ENCODE measurements at places on chromosomes 11 and 22.

DNA sequence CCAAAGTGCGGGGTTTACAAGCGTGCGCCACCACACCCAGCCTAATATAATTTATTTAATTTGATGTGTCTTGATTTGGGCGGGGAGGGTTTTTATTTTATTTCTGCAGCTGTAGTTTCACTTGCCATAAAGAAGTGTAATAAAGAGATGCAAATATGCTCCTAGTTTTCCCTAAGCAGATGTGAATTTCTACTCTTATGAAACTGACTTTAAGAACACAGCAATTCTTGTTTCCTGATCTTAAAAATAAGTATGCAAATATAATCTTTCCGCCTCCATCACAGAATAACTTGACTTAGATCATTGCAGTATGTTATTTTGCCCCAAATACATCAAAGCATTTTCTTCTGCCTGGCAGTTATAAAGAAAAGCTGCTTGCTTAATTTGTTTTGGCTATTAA lies 4.4 kb downstream of the SPCS2 start:
- no peak for DNase-seq

- no peak for DNase-seq
These were observed 584.3 kb downstream of the BRD1 start for GRCh38 chr22:49243335-49243734.

DNA sequence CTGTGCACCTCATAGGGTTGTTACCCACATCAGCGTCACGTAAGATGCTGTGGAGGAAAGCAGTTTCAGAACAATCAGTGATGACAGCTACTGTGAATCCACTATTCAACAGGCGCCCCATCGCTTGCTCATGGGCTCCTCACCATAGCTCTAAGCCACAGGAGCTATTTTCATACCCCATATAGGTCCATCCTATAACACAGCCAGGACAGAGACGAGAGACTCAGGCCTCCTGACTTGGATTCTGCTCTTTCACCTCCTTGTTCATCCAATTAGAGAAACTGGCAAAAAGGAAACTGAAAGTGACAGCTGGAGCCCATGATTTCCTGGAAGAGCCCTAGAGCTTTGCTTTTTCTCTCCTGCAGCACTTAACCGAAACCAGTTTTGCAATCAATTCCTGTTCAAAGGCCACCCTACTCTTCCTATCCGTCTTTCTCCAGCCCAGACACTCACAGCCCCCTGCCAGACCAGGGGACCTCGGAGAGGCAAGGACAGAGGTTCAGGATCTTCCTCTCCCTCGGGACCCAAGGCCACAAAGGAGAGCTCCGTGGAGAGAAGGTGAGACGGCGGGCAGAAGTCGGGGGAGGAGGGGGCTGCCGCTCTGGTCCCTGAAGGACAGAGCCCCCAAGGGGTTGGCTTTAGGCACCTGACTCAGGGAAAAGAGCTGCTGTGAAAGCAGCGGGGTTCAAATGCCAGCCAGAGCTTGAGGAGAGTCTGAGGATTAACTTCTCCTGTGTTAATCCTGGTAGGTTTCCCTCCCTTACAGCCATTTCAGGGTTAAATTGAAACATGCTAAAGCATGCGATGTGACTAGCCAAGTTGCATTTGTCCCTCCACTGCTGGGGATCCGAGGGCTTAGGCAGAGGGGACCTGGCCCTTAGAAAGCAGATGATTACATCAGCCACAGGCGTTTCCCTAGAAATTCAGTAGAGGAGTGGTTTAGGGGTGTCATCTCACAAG lies at the start of gene APOL6:
Gene APOL6 (plus strand): TSS at position 381 of the 960 bp plus-strand sequence. CDS start 7,980 bp downstream, outside the sequence.
- DNase-seq, result no peak

DNA sequence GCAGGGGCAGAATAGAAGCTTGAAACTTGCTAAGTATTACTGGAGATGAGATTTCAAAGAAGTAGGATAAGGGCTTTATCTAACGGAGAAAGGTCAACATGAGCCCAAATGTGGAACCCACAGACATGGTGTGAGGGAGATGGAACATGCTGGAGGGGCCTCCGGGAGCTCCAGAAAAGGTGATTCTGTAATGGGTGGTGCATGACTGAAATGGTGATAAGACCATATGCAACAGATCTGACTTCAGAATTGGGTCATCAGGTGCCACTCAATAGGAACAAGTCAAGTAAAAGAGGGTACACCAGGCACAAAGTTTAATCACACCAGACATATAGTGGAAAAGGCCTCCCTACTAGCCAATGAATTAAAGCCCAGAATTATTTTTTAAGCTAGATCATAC lies 7.9 kb upstream of the CEP295 start:
- no peak for DNase-seq

DNA sequence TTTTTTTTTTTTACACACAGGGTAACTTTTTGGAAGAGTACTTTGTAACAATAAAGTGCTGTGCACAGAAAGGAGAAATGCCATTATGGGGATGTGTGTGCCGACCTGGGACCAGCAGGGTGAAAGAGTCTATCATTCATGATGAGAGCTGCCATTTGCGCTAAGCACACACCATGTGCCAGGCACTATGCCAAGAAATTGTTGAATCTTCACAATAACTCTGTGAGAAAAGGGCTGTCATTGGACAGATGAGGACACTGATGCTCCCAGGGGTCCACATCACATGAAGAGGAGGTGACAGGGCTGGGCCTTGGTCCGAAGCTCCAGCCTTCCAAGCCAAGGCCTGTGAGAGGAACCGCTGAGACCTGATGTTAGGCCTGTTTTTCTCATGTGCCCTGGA lies 5.6 kb downstream of the DUSP18 start:
- no peak for DNase-seq

DNA sequence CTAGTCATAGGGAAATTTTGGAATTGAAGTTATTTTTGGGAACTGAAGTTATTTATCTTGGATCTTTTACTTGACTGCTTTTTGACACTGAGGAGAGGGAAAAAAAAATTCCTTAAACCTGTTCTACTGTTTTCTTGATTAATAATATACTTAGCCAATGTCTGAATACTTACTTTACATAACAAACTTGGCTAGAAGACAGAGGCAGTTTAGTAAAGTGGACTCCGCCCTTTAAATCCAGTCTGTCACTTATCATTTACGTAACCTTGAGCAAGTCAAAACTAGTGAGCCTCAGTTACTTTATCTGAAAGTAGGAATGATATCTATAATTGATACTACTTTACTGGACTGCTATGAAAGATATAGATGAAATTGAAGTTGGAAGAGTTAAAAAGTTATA lies 19.5 kb downstream of the CTSC start:
- no peak for DNase-seq

DNA sequence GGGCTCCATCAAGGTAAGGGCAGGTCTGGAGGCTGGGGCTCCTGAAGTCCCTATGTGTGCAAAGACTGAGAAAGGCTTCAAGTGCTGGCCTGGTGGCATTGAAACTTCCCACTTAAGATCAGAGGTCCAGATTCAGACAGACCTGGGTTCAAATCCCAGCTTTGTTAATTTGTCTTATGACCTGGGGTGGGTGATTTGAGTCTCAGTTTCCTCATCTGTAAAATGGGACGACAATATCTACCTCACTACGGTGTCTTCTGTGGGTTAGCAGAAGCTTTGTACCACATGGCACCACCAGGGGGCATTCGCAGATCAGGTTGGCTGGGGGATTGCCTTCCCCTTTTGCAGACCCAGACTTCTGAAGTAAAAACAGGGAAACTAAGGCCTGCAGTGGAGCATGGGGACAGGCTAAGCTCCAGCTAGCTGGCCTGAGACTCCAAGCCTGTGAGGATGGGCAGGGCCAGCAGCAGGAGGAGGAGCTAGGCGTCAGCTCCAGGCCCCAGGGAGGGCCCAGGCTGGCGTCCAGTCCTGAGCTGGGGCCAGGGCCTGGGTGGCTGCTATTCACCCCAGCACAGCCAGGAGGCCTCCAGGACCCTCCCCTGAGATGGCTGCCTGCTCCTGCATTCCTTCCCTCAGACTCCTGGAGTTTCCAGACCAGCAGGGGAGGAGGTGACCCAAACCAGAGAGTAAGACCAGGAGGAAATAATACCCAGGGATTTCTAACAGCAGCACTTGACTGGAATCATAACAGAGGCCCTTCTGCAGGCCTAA lies 1.5 kb downstream of the CASTOR1 start:
- peak; percentile 80 for DNase-seq

DNA sequence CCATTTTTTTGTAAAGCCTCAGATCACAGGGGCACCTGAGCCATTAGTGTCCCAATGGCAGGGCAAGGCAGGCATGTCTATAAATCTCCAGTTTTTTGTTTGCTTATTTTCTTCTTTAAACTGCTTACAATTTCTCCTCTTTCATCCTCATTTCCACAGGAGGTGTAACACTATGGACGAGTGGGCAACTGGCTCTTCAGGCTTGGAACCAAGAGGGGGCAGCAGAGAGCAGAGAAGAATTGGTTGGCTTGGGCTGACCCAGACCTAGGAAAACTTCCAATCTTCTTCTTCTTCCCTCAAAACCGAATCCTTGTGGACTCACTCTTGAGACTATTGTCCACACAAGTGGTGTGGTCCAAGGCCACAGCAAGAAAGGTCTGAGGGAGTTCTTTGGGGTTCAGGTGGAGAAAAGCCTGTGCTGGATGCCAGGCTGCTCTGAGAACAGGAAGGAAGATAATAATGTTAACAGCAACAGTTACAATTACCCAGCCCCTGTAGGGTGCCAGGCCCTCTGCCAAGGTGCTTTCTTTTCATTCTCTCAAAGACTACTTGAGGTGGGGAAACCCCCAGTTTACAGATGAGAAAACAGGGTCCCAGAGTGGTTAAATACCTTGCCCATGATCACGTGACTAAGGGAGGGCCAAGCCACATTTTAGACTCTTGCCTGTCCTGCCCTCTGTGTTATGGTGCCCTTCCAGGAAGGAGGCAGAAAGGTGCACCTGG lies 70.7 kb upstream of the E2F8 start:
- DNase-seq, result peak; percentile 66

- no peak for DNase-seq
These were observed 192.5 kb upstream of the MTMR2 start for GRCh38 chr11:96116376-96116775.

GRCh38 chr11:96215110-96215782 lies 127.7 kb downstream of the MAML2 start:
- no peak for DNase-seq

- peak; percentile 79 for DNase-seq
These were observed 2.4 kb upstream of the WNT11 start for GRCh38 chr11:76208438-76209374.

- no peak for DNase-seq
These were observed 150.7 kb downstream of the BLID start for GRCh38 chr11:121965330-121965729.

DNA sequence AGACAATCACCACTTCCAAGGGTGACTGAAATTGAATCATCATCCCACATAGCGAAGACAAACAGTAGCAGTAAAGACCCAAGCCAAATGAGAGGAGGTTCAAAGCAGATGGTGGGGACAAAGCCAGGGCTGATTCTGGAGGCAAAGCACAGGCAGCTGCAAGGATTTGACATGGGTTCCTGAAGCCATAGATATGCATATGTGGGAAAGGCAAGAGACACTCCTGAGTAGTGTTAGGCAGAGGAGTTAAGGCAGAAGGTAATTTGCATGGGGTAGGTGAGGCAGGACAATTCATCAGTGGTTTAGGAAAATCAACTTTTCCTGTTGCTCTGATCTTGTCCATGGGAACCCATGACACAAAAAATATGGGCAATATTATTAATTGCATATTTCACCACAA lies 462.8 kb downstream of the FAM181B start:
- DNase-seq, result no peak

GRCh38 chr22:44590291-44590690 lies 92.3 kb upstream of the RTL6 start:
- DNase-seq, result no peak

DNA sequence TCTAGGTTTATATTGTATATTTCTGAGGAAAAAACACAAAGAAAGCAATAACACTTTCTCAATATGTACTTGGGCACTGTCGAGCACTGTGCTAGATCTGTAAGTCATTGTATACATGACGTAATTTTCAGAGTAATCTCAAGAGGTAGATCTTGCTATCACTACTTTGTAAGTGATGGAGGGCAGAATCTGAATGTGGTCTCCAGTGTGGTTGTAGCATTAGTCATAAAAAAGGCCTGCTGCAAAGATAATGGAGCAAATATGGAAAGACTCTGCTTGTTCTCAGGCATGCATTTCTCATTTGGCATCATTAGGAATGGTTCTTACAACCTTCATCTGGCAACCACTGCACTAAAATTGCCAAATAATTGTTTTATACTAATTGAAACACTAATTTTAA lies 419.8 kb upstream of the CCDC179 start:
- DNase-seq, result no peak

GRCh38 chr11:116217006-116217405 lies 555.8 kb downstream of the BUD13 start:
- no peak for DNase-seq

DNA sequence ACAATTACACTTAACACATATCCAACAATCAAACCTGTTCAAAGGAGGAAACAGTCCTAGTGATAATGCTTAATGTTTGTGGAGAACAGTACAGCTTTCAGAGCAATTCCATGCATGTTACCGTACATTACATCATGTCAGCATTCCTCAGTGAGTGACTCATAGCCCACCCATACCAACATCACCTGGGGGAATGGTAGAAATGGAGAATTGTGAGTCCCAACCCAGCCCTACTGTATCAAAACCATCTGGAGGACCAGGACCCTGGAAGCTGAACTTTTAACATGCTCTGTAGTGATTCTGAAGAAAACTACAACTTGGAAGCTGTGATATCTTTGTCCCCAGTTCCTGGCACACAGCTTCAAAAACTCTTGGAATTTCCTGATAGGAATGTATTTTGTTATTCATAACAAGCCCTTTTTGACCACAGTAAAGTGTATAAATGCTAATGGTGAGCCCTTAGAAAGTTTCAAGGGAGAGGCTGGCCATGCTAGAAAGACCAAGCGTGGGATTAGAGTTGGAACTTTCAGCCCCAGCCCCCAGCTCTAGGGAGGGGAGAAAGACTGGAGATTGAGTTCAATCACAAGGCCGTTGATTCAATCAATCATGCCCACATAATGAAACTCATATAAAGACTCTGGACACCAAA lies 301.1 kb downstream of the BUD13 start:
- no peak for DNase-seq

DNA sequence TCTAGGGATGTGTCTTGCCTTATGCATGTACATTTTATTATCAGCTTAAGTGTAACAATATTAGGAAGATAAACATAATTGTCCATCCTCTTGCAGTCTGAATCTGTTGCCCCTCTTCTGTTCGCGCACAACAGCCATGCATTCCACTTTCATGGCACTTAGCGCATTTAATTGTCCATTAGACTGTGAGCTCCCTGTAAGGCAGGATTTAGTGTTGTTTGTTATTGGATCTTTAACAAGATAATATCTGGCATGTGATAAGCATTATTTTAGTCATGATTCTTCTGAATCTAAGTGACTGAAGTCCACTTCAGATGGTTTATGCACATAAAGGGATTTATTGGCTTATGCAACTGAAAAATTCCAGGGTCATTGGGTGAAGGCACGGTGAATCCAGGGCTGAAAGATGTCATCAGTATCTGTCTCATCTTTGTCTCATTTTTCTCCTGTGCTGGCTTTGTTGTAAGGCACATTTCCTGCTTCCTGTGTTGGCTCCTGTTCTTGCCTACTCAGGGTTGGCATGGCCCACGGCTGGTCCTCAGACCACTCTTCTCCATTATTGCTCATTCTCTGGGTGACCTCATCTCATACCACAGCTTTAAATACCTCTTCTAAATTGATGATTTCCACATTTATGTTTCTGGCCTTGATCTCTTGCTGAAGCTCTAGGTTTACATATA lies 37.6 kb downstream of the ATXN10 start:
- DNase-seq, result no peak

All from neuronal stem cell (in vitro differentiated cells).